ENCODE measurements at places on chromosomes 3 and 15.

DNA sequence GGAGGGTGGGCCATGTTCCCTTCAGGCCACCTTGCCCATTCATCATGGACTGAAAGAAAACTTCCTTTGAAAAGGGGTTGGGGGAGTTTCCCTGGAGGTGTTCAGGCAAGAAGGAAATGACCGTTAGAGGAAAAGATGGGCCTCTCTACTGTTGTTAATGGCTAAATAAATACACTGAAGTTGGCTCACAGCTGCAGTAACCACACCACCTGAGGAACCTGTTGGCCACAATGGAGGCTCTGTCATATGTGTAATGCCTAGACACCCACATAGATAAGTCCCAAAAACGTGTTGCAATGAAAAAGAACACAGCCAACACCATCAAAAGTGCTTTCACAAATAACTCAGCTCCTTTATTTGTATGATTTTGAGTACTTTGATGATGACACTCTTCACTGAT, 38.2 kb upstream of the FAM3D start:
- DNase-seq: no peak

DNA sequence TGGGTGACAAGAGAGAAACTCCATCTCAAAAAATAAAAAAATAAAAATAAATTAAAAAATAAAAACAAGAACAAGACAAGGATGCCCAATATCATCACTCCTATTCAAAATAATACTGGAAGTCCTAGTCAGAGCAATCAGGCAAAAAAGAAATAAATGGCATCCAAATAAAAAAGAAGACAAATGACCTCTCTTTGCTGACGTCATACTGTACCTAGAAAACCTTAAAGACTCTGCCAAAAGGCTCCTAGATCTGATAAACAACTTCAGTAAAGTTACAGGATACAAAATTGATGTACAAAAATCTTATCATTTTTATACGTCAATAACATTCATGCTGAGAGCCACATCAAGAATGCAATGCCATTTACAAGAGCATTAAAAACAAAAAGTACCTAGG, 18.7 kb upstream of the HERC1 start:
- DNase-seq: no peak

DNA sequence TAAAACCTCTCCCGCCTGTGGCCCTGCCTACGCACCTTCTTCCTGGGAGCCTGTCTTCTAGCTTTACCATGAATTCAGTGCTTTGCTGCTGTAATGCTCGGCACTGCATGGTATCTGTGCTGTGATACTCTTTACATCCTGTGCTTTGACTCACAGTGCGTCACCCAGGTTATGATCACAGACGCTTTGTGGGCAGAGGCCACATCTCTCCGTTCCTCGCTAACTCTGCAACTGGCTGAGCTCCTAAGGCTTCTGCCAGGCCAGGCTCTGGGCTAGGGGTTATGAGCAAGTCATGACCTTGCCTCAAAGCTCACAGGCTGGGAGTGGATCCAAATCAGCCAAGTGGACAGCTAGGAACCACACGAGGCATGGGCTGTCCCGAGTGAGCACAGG, 23.2 kb downstream of the SPTBN5 start:
- DNase-seq: peak; percentile 4

DNA sequence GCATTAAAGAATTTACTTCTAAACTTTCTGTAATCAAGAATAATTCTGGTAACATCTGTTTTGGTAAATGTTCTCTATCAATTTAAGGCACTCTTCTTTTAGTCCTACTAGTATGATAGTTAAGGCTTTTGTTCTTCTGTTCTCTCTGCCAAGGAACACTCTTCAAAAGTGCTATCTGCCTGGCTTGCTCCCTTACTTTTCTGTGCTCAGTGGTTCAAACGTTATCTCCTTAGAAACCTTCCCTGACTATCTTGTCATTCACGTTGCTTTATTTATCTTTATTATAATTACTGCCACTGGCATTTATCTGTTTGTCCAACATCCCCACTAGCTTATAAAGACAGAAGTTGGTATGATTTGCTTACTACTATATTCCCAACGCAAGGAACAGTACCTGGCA, 59.2 kb downstream of the RFX7 start:
- no peak for DNase-seq

GRCh38 chr3:180183346-180183745, 146.6 kb upstream of the PEX5L start:
- DNase-seq: no peak

DNA sequence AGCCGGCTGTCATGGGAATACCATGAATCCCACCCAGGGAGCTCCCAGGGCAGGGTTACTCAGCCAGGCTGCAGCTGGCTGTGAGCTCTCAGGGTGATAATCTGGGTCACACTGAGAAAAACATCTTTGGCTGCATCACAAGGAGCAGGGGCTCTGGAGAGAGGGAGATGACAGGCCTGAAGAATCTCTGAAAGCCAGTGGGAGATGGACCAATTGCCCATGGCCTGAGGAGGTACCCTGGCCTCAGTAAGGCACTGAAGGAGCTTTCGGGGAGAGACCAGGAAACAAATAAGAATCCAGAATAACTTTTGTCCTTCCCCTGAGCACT, 28.2 kb upstream of the GOLGA6C start:
- DNase-seq: no peak

DNA sequence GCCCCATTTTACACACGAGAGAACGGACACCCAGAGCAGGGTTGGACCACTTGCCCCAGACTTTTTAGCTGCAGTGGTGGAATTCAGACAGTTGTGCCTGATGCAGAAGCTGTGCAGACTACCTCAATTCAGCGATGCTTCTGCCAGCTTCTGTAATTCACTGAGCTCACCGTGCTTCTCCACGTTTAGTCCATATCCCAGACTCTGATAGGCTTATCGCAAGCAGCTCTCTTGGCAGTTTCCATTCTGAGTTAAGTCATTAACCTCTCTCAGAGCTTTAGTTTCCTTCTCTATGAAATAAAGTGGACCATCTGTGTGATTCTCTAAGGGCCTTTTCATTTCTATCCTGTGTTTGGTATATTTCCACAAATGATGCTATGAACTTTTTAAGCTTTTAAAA, 37.1 kb downstream of the ABHD17C start:
- no peak for DNase-seq

DNA sequence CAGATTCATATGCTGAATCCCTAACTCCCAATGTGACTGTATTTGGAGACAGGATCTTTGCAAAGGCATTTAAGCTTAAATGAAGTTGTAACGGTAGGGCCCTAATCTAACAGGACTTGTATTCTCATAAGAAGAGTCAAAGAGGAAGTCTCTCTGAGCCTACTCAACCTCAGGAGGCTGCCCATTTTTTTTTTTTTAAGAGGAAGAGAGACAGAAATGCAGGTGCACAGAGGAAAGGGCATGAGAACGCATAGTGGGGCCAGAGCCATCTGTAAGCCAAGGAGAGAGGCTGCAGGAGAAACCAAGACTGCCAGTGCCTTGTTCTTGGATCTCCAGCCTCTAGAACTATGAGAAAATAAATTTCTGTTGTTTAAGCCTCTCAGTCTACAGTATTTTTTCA, 28.4 kb downstream of the ZNF860 start:
- no peak for DNase-seq

- no peak for DNase-seq
These were observed 3.0 kb upstream of the GPR87 start for GRCh38 chr3:151319628-151320027.

- no peak for DNase-seq
These were observed 25.7 kb upstream of the MYLK start for GRCh38 chr3:123909785-123910184.
